Stimulated activated CD8-positive, alpha-beta memory T cell treated with anti-CD3 and anti-CD28 coated beads, Interleukin-7, amount 100 ng/mL, for 4 hours (primary cell): ENCODE measurements at places on chromosomes 6 and 20.

DNA sequence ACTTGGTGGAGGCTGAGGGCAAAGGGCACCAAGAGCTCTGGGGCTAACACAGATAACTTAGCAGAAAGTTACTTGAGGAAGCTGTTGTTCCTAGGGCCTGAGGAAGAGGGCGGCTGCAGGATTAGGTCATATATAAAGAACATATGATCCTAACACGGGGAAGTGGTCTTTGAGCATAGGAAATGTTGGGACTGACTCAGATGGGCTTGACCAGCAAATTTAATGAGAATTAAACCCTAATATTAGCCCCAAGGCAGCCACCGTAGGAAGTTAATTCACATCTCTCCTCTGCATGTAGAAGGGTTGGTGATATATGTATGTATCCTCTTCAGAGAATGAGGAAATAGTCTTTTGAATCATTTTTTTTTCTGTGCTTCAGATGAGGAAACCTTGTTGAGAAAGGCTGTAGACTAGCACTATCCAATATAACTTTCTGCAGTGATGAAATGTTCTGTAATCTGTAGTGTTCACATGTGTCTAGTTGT, 9.2 kb upstream of the ZBTB9 start:
- no peak for DNase-seq

- no peak for DNase-seq
Observed at GRCh38 chr6:143276436-143276835, 174.1 kb downstream of the ADAT2 start.

- DNase-seq, result no peak
Observed at GRCh38 chr6:10633216-10633615, 61.2 kb downstream of the C6orf52 start.

GRCh38 chr6:73690056-73690455, 5.9 kb upstream of the CD109 start:
- DNase-seq, result no peak

DNA sequence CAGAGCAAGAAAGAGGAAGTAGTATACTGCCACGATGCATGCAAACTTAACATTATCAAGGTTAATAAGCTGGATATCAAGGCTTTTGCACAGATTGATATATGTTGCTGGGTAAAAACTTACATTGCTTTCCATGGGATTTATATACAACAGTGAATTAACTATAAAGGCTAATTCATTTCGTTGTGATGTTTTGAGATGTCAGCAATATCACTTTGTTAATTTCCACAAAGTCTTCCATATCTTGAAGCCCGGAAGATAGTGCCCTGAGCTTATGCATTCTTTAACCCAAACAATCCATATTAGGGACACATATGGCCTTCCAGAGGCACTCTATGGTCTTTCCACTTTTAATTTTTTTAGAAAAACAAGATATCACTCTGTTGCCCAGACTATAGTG, 603.5 kb downstream of the MAFB start:
- DNase-seq, result no peak

GRCh38 chr6:147255948-147256674, 51.9 kb downstream of the STXBP5 start:
- no peak for DNase-seq
